ENCODE measurements at places on chromosomes 1 and 21. TPM values are rescaled to one million over a fixed set of nuclear protein-coding genes. Genes with fewer than 3 reads are reported as not detected.

The ZBTB7B gene
- 24.9 TPM for total RNA-seq

The ALG14 gene
- total RNA-seq, result 1.0 TPM

The EXTL1 gene
- 5.4 TPM for total RNA-seq

The KCNJ15 gene
- 2.1 TPM for total RNA-seq

The OR2G2 gene
- total RNA-seq, result not detected

The ADGRL2 gene
- 142 TPM for total RNA-seq

The MTMR11 gene
- 21.0 TPM for total RNA-seq

The C8B gene
- total RNA-seq, result not detected

The CASQ1 gene
- total RNA-seq, result 831 TPM
